ENCODE measurements at places on chromosomes 16 and 17.

DNA sequence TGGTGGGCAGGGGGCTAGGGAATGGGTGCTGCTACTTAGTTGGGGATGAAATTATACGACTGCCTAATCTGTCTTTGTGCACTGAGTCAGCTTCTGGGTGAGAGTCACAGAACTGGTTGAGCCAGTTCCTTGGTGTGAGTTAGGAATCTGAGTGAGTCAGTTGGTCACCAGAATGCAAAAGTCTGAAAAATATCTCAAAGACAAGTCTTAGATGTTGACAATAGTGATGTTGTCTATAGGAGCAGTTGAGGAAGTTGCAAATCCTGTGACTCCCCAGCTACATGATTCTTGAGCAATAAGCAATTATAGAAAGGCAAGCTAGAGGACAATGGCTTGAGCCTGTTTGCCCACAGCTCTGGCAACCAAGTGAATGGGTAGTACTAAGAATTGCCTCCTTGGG, 399.2 kb downstream of the CNTNAP4 start:
- no peaks in the 10 kb centered on the region for H3K4me1 ChIP-seq
- H3K27me3 ChIP-seq = no peaks in the 10 kb centered on the region
- no peak overlapping the region for H3K27ac ChIP-seq
- no peak overlapping the region for H3K4me3 ChIP-seq
- DNase-seq = no peak

GRCh38 chr17:65324611-65325342, 187.6 kb downstream of the RGS9 start:
- H3K36me3 ChIP-seq = no peaks in the 10 kb centered on the region
- no peak overlapping the region for H3K27ac ChIP-seq
- H3K27me3 ChIP-seq = no peaks in the 10 kb centered on the region
- H3K4me3 ChIP-seq = no peak overlapping the region
- no peaks in the 10 kb centered on the region for H3K4me1 ChIP-seq
- DNase-seq = no peak

DNA sequence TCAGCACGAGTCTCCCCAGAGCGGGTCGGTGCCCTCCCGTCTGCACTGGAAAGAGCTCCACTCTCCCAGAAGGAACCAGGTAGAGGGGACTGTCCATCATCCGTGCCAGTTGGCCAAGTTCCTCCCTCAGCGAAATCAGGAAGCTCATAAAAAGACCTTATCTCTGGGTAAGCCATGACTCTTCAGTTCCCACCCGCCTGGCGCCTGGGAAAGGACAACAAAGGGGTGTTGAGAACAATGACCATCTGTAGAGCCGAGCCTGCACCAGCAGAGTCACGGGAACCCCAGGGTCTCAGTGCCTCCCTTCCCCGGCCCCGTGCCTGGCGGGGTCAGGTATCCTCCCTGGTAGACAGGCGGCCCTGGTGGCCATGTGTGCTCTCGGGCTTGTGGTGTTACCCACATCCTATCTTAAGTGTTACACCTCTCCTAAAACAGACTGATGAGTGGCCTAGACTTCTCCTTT, 190.7 kb downstream of the AXIN2 start:
- no peaks in the 10 kb centered on the region for H3K27me3 ChIP-seq
- H3K36me3 ChIP-seq = no peaks in the 10 kb centered on the region
- peak; percentile 52 for DNase-seq
- no peak overlapping the region for H3K27ac ChIP-seq
- H3K4me3 ChIP-seq = no peak overlapping the region

DNA sequence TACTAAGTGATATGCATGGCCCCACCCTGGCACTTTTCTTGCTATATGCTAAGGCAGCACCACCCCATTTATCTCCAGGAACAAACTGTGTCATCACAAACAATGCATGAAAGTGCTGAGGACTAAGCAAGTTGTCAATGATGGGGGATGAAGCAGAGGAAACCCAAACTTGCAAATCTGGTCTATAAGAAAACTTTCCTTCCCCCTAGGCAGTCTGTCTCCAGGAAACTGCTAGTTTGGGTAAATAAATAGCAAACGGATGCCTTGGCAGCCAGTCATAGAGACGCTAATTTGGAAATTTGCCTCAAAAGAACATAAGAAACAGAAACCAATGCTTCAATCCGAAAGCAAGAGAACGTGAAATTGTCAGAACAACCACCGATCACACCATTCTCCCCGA, 5.6 kb upstream of the HSBP1 start:
- DNase-seq = no peak
- no peaks in the 10 kb centered on the region for H3K27me3 ChIP-seq
- peak overlapping the region; percentile 8 for H3K27ac ChIP-seq
- no peaks in the 10 kb centered on the region for H3K4me1 ChIP-seq
- peak overlapping the region; percentile 32 for H3K4me3 ChIP-seq
- H3K36me3 ChIP-seq = no peaks in the 10 kb centered on the region

- no peaks in the 10 kb centered on the region for H3K27me3 ChIP-seq
- no peak for DNase-seq
- H3K36me3 ChIP-seq = peaks cover 76% of the 10 kb centered on the region
- H3K4me3 ChIP-seq = no peak overlapping the region
- peak overlapping the region; percentile 17 for H3K27ac ChIP-seq
These were observed 7.1 kb upstream of the FTSJ3 start for GRCh38 chr17:63834431-63835166.

DNA sequence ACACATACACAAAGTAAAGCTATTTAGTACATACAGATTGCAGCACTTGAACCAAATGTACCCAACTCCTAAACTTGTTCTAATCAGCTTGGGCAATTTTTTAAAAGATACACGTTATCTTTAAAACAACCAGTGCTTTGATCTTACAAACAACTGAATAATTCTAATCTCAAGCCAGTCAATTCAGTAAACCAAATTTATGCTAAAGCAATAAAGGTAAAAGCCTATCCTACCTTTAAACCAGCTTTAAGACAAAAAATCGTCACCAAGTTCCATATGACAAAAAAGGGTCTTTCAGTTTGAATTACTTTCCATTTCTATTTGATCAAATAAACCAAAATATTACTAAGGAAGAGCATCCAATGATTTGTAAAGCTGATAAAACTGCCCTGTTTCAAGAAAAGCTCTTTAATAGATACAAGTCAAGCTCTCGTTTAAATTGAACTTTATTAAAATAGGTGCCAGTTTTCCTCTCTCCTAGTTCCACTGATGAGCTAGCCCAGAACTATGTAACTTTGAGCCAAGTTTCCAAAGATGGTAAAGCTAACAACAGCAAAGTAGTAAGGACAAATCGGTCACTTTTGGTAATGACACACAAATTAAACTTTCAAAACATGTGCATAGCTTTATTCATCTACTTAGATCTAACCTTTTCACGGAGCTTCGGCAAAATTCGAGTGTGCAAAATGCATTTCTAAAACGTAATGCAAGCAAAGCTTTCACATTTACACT, 10.2 kb downstream of the CRYBA1 start:
- no peaks in the 10 kb centered on the region for H3K4me1 ChIP-seq
- peaks cover 23% of the 10 kb centered on the region for H3K36me3 ChIP-seq
- no peaks in the 10 kb centered on the region for H3K27me3 ChIP-seq
- no peak for DNase-seq
- H3K27ac ChIP-seq = peak overlapping the region; percentile 79

GRCh38 chr16:68445458-68445857, 2.9 kb downstream of the SMPD3 start:
- H3K27me3 ChIP-seq = no peaks in the 10 kb centered on the region
- no peaks in the 10 kb centered on the region for H3K36me3 ChIP-seq
- H3K4me3 ChIP-seq = no peak overlapping the region
- no peaks in the 10 kb centered on the region for H3K4me1 ChIP-seq

DNA sequence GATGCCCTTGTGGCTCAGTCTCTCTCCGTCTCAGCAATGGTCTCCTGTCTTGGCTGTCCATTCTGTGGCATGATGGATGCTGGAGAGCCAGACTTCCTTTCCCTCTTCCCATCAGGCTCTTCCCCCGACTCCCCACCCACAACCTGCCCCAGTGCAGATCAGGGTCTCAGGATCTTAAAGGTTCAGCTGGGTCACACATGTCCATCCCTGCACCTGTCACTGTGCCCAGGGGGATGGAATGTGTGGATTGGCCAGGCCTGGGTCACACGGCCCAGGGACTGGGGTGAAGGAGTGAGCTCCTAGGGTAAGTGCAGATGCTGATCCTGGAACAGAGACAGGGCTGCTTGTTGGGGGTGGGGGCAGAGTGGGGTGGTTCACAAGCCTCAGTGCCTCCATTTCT, 23.0 kb downstream of the ADGRG5 start:
- H3K27ac ChIP-seq = no peak overlapping the region
- no peaks in the 10 kb centered on the region for H3K27me3 ChIP-seq
- no peak for DNase-seq
- no peaks in the 10 kb centered on the region for H3K4me1 ChIP-seq

- H3K27me3 ChIP-seq = no peaks in the 10 kb centered on the region
- H3K27ac ChIP-seq = peak overlapping the region; percentile 8
- H3K4me1 ChIP-seq = peaks cover 26% of the 10 kb centered on the region
- peaks cover 76% of the 10 kb centered on the region for H3K36me3 ChIP-seq
- H3K4me3 ChIP-seq = no peak overlapping the region
- DNase-seq = peak; percentile 90
These were observed 20.4 kb upstream of the SLC38A8 start for GRCh38 chr16:84062734-84063640.

- no peaks in the 10 kb centered on the region for H3K4me1 ChIP-seq
- H3K27ac ChIP-seq = no peak overlapping the region
- no peak overlapping the region for H3K4me3 ChIP-seq
- DNase-seq = no peak
- no peaks in the 10 kb centered on the region for H3K36me3 ChIP-seq
These were observed 88.1 kb upstream of the ASIC2 start for GRCh38 chr17:33381201-33381600.

All from right atrium auricular region (tissue), 2 donors.